ENCODE measurements at places on chromosomes 11 and 22.
A peak's percentile ranks its signal among the peaks of the same experiment; 100 is the strongest.

DNA sequence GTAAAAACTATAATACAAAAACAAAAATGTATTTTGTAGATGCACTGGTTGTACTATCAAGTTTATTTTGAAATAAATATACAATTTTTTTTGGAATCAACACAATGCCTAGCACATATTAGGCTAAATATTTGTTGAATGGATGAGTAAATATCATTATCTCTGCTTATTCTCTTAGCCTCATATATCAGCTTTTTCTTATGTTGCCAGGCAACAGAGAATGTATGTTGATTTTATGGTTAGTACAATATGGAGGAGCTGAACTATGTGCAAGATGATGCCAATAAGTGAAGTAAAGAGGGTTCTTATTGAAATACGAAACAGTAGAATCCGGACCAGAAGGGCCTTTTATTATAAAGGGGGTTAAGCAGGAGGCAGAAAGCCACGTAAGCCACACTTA lies 94.9 kb downstream of the FAR1 start:
- no peak for DNase-seq

GRCh38 chr22:40477683-40478337 lies 107.4 kb downstream of the SGSM3 start:
- no peak for DNase-seq

GRCh38 chr22:32411402-32411801 lies 645 bp downstream of the RTCB start:
- no peak for DNase-seq

DNA sequence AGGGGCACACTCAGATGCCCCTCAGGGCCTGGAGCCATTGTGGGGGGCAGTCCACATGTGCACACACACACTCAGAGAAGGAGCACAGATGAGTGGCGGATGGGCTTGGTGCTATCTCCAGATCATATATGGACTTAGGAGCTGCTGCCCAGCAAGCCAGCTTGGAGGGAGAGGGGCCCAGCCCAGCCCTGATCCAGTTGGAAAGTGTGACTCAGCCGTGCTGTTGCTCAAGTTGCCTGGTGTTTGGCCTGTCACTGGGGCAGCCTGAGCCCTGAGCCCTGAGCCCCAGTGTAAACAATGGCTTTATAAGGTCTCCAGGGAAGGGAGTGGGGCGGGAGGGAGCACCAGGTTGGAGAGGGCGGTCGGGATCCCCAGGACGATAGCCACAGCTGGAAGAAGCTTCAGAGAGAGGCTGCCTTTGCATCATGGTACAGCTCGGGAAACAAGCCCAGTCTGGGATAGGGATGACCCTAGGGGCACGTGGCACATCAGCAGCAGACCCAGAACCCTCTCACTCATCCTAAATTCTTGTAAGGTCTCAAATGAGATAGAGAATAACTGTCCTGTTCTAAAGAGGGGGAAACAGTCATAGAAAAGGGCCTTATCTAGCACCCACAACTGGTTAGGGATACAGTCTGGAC lies 4.8 kb downstream of the SELENOM start:
- DNase-seq = no peak

GRCh38 chr11:44604171-44604581 lies 38.7 kb downstream of the CD82 start:
- DNase-seq = no peak

DNA sequence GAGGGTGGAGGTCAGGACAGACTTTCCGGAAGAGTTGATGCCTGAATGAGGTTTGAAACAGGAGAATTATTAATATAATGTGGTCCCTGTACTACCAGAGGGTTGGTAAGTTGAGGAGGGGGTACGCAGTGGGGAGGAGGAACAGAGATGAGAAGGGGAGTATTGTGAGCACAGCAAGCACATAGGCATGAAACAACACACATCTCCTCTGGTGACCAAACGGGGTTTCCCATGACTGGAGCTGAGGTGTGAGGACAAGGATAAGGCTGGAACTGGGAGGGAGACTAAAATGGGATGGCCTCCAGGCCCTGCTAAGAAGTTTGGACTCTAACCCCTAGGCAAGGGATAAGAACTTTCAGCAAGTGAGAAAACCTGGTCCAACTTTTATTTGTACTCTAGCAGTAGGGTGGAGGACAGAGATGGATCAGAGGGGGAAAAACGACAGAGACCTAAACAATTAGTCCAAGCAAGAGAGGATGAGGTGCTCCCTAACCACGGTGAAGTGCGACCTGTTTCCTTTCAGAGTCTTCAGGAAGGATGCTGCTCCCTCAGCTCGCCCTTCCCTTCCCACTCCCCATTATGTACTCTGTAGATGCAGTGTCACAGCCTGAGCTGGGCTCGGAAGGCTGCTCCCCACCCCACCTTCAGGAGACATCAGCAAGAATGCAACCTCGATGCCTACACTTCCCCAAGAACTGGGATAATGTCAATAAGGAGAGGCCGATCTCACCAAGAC lies 59.2 kb downstream of the BTG4 start:
- no peak for DNase-seq

- no peak for DNase-seq
Measured at GRCh38 chr11:11521306-11522002, 100.4 kb downstream of the GALNT18 start.

- peak; percentile 19 for DNase-seq
Measured at GRCh38 chr11:124961972-124962609, 8.1 kb downstream of the CCDC15 start.

DNA sequence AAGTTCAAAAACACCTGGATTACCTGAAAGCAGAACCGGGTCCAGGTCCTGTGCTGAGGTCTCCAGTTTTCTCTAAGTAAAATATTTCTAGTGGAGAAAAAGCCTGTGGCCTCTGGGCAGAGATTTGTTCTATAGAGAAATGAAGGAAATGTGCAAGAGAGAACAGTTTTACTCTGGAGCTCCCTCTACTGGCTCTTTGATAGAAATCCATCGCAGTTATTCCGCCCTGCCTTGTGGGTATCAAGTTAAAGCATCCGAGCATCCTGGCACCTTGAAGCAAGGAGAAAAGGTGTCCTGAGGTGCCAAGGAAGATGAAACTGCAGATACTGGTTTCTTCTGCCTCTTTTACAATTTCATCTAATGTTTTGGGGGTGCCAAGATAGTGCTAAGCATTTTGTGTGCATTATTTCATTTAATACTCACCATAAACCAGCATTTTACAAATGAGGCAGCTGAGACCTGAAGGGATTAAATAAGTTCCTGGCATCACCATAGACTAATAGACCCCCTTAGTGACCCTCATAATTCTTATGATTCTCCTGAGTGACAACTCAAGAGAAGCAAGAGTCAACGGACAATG lies 113.1 kb upstream of the HSD17B12 start:
- peak; percentile 28 for DNase-seq

DNA sequence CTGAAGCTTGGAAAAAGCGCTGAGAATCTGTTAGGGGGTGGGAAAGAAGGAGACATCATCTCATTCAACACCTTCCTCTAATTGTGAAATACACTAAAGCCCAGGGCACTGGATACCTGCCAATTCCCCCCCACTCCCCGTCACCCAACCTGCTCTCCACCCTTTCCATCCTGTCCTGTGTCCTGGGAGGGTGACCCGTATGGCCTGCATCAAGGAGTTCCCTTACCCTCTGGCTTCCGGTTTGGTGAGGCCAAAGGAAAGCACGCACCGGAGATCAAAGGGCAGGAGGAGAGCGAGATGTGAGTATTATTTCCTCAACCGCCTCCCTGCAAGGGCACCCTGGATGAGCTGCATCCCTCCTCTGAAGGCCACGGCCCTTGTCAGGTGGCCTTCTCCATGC lies 65.0 kb upstream of the PTPRJ start:
- no peak for DNase-seq

- DNase-seq = no peak
Measured at GRCh38 chr11:63682066-63683021, 1.0 kb downstream of the RTN3 start.

DNA sequence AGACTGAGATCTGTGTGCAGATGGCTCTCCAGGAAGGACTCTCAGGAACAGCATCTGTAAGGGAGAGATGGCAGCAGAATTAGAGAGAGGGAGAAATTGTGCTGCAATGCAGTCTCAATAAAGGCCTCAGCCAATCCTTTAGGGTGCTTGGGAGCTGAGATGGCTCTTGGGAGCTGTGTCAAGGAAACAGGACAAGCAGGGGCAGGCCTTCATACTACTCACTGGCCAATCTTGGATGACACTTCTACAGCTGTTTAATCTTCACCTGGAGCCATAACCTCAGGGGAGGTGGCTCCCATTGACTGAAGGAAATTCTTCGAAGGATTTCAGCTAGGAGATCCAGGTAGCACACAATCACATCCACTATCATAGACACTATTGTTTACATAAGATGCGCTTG lies 10.0 kb downstream of the OR5B21 start:
- DNase-seq = no peak

DNA sequence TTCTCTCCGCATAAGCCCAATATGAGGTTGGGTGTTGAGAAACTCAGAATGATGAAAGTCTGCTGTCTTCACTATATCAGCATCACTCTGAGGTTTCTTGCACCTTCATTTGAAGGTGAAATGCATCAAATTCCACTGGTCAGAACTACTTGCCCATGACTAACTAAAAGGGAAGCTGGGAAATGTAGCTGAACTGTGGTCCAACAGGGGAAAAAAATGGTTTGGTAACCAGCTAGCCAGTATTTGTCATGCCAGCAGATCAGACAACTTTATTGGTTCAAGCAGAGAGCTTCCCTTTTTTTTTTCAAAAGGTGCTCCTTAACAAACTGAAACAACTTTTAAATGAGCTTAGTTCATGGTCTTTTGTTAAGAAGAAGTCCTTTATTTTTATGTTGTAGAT lies 14.2 kb upstream of the PIK3C2A start:
- DNase-seq = no peak

DNA sequence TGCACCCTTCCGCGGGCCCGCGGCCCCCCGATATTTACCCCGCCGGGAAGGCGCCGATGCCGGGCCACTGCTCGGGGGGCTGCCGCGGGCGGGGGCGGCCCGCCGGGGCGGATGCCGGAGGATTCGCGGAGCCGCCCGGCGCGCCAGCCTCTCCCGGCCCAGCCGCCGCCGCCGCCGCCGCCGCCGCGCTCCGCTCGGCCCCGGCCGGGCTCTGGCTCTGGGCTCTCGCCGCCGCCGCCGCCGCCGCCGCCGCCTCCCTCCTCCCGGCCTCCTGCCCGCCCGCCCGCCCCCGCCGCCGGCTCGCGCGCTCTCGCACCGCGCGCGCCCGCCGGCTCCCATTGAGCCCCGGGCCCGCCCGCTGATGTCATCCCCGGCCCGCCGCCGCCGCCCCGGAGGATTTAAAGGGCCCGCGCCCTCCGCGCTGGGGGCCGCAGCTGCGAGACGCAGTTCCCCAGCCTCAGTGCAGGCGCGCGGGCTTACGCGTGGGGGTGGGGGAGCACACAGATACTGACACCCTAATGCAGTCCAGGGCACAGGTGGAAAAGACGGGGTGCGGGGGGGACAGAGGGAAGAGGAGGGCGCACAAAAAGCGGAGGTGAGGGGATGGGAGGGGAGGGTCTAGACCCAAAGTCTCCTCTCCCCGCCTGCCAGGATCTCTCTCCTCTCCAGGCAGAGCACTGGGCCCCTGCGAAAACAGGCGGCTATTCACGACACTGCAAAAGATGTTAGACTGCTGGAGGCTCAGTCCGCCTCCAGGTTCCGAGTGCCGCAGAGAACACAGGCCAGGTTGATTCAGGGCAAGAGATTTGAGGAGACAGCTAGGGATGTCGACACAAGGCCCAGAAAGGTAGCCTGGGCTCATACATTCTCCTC lies at the start of gene CSNK1E:
TSS of gene CSNK1E (minus strand) at position 312 of the 873 bp plus-strand sequence. CDS start 3,276 bp downstream, outside the sequence.
- DNase-seq = peak; percentile 11

GRCh38 chr11:61959114-61959513 lies 8.3 kb downstream of the FTH1 start:
- DNase-seq = no peak

GRCh38 chr11:120974965-120975364 lies 48.9 kb upstream of the TBCEL start:
- DNase-seq = no peak

DNA sequence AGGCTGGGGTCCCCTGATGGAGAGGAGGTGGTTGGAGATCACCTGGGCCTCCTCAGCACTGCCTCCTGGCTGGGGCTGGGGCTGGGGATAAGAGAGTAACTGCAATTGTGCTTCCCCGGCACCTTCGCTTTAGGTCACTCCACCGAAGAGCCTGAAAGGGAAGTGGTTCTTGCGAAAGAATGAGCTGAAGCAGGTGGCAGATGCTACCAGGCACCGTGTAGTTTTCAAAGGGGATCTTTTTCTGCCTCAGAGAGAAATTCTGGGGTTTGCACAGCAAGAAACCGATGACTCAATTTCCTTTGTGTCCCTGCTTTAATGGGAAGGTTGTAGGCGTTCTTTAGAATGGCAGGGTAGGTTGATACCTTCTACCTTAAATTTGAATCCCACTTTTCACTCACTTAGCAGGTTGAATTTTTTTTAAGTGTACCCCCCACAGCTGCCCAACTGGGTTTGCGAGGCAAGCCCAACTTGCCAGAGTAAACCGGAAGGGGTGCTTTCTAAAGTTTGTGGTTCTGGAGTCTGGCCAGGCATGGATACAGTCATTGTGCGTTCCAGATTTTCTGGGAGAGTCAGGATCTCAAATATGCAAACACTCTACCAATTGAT lies 5.3 kb downstream of the CD44 start:
- no peak for DNase-seq

DNA sequence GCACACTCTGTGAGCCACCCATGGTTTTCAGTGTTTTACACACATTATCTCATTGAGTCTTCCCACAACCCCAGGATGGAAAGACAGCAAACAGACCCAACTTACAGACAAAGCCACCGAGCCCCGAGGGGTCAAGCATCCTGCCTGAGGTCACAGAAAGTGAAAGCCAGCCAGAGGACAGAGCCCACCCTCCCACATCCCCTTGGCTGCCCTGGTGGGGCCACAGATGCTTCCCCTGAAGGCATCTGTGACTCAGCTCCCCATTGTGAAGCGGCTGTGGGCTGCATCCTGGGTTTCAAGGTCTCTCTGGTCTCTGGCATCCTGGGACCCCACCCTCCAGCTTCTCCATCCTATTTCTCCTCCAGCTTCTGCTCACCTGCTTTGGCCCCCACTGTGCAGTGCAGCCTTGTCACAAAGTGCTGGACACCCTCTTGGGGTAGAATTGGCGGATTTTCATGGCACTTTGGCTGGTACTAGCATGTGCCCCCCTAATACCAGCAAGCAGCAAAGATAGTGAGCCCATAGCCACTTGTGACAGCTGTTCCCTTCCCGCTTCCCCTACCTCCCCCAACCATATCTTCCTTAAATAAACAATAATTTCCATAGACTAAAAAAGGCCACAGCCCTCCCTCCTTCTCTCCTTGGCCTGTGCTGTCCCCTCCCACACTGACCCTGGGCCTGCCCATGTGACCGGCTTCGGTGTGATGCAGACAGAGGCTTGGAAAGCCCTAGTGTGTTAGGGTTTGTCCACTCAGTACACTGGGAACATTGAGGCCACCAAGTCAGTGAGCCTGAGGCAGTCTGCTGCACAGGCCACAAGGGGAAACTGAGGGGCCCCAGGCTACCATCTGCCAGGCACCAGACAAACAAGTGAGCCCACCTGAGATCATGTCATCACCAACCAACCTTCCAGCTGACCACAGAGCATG lies 53.9 kb upstream of the SHISAL1 start:
- DNase-seq = peak; percentile 40

DNA sequence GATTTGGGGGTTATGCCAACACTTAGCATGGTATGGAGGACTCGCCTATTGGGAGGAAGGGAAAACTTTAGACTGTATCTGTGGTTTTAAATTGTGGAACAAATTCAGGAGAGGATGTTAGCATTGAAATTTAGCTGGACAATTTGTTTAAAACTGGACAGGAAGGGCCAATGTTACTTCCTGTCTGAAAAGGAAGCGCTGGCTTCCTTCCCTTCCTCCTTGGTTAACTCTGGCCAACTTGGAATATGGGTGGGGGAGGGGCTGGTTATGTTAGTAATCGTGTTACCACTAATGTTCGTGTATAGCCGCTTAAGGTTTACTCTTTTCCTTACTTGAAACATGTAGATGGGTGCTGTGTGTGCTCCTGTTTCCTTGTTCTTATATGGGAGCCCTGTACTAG lies 13.9 kb downstream of the CTNND1 start:
- DNase-seq = no peak

- no peak for DNase-seq
Measured at GRCh38 chr11:86136538-86136937, 67.7 kb upstream of the PICALM start.
